Activated CD4-positive, alpha-beta T cell treated with anti-CD3 and anti-CD28 coated beads for 48 hours (primary cell): ENCODE measurements at places on chromosomes 16 and 17.

DNA sequence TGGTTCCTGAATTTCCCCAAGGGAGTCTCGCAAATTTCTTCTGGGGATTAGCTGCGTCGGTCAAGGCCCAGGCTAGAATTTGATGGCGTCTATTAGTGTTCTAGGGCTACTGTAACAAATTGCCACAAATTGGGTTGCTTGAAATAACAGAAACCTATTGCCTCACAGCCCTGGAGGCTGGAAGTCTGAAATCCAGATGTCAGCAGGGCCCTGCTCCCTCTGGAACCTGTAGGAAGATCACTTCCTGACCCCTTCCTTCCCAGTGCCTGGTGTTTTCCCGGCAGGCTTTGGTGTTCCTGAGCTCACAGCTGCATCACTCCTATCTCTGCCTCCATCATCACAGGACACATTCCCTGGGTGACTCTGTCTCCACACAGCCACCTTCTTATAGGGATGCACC, 24.4 kb downstream of the DHRS7C start:
- DNase-seq = no peak

DNA sequence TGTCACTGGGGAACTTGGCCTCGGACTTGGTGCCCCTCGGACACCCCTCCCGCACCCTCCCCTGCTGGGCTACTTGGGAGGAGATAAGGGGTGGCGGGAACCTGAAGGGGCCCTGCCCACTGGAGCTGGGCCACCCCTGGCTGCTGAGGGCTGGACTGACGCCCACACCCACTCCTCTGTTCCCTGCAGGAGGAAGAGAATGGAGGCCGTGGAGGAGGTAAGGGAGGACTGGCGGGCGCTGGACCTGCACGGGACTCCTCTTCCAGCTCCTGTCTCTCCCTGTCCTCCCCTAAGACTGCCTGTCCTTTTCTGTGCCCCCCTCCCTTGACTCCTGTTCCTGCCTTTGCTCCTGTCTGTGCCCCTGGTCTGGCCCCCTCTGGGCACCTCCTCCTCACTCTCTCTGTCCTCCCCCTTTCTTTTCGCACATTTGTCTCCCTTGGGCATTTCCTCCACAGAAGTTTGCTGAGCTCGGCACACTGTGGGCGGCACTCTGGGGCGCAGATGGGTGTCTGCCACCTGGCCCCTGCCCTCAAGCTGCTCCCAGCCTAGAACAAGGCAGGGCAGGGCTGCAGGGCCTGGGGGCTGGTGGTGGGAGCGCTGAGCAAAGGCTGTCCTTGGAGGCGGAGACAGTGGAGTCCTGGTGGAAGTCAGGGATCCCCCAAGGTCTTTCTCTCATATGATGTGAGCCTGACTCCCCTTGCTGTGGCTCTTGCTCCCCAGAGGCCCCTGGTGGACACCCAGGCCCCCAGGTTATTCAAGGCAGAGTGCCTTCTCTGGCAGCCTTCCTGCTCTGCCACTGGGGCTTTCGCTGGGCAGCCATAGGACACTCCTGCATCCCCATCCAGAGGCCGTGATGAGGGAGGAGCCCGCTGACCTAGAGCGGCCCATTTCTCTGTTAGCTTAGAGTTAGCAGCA, 32.7 kb downstream of the ARHGAP23 start:
- DNase-seq = no peak

DNA sequence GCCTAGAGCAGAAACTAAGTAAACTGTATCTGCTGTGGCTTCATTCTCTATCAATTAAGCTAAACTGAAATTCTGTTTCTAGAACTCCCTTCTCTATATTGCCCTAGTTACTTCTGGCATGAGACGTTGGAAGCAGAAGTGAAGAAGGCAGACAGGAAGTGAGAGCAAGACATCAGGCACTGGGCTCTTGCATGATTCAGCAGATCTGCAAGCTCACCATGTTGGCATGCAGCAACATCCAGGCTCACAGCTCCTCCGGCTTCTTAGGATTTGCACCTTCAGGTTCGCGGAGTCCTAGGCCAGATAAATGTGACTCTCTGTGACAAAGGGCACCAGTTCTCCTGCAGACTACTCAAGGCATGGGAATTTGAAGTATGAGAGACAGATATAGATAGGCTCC, 148.3 kb downstream of the CDH8 start:
- no peak for DNase-seq

- no peak for DNase-seq
Measured at GRCh38 chr17:6355196-6355595, 79.7 kb downstream of the AIPL1 start.

- no peak for DNase-seq
Measured at GRCh38 chr16:78593352-78593751, 493.9 kb downstream of the WWOX start.

- no peak for DNase-seq
Measured at GRCh38 chr17:2064520-2064971, 9.6 kb downstream of the HIC1 start.

DNA sequence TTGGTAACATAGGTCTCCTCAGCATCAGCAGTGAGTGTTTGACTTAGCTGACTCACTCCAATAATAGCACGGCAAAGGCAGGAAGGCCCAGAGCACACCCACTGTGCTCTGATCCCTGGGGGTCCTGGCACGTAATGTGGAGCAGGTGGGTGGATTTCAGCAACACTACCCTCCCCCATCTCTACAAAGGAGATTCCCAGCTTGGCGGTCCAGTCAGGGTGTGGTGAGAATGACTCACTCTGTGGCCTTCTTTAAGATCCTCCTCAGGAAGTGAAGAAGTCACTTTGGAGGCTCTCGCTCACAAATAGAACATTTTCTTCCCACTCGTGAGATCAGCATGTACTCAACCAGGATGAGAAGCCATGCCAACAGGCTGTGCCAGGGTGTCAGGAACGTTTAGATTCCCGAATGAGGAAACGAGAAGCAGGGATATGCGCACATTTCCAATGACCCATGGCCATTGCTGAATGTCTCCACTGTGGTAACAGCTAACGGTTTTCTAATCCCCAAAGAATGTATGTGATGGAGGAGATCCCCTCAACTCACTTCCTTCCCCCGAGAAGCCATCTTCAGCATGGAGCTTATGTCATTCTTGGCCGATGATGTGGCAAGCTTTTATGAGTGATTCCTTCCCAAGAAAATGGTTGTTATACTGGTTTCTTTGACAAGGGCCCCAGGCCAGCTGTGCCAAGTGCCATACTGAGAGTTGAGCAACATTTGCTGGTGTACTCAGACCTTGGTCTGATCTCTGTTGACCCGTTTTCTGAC, 365.2 kb downstream of the C16orf95 start:
- DNase-seq = no peak

DNA sequence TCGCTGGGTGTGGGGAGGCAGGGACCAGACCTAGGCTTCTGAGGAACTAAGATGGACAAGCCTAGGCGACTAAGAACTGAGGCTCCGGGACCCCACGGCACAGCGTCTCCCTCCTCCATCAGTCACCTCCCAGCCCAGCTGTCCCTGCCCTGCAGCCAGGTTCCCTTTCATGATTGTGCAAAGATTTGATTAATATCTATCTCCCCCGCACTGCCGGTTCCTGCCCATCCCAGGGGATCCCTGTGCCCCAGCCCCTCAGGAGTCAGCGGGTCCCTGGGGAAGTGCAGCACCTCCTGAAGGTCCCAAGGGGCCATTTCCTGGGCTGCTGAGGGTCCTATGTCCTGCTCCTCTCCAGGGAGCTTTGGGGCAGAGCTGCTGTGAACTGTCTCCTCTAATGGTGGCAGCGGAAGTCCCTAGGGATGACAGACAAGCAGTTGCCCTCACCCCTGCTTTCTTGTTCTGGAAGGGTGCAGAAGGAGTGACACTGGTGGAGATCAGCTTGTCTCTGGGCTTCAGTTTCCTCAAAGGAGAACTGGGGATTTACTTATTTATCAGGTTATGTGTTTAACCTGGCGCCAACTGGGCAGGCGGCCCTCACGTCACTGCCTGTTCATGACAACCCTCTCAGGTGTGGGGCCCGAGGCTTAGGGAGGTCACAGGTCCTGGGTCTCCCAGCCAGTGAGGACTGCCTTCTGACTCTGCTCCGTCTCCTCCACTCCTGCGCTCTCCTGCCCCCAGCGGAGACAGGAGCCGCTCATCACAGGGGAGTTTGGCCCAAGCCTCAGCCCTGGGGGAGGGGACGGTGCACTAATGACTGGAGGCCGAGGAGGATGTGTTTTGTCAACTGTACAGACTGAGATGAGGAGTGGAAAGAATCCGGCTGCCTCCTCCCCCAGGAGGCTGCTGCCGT, 1.9 kb upstream of the C16orf74 start:
- no peak for DNase-seq

DNA sequence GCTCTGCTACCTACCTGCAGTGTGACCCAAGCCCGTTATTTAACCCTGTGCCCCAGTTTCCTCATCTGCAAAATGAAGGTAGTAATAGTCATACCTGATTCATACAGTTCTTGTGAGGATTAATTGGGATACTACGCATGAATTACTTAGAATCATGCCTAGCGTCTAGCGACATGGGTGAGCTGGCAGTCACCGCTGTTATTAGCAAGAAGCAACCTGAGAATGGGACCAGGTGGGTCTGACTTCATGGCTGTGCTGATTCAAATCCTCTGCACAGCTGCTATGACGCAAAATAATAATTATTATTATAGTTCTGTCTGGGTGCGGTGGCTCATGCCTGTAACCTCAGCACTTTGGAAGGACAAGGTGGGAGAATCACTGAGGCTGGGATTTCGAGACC, 7.9 kb downstream of the SOCS1 start:
- peak; percentile 64 for DNase-seq

GRCh38 chr16:29315916-29316517, 90.5 kb downstream of the NPIPB11 start:
- no peak for DNase-seq
